AG04449 (cell line): ENCODE measurements at places on chromosomes 16 and 17.

- DNase-seq: no peak
Observed at GRCh38 chr16:88468275-88469129, 15.4 kb downstream of the ZFPM1 start.

- DNase-seq: no peak
Observed at GRCh38 chr16:23651943-23652468, 10.7 kb downstream of the DCTN5 start.

- DNase-seq: no peak
Observed at GRCh38 chr17:64129515-64129764, 504 bp downstream of the ERN1 start.

- no peak for DNase-seq
Observed at GRCh38 chr17:50605429-50605828, 29.3 kb upstream of the ABCC3 start.

- DNase-seq: no peak
Observed at GRCh38 chr16:87611456-87611855, 9.1 kb downstream of the JPH3 start.

- no peak for DNase-seq
Observed at GRCh38 chr16:11329071-11329491, 16.2 kb upstream of the RMI2 start.

DNA sequence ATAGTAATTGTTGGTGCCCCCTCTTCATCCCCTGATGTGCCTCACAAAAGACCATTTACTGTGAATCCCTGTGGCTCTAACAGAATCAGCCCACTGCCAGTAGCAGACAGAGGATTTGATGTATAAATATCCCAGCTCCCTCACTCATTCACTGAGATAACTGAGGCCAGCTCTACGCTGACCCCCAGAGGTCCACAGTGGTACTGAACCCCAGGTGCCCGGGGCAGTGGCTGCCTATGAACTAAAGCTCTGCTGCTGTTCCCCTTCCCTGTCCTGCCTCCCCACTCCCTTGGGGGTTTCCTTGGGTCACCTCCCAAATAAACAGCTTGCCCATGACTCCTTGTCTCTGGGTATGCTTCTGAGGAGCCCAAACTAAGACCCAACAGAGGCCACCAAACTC lies 295.8 kb downstream of the FOXL1 start:
- DNase-seq: no peak

GRCh38 chr16:78805556-78805955 lies 706.1 kb downstream of the WWOX start:
- DNase-seq: no peak

DNA sequence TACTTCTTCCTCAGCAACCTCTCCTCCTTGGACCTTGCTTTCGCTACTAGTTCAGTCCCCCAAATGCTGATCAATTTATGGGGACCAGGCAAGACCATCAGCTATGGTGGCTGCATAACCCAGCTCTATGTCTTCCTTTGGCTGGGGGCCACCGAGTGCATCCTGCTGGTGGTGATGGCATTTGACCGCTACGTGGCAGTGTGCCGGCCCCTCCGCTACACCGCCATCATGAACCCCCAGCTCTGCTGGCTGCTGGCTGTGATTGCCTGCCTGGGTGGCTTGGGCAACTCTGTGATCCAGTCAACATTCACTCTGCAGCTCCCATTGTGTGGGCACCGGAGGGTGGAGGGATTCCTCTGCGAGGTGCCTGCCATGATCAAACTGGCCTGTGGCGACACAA lies 429 bp downstream of the OR2C1 start:
- no peak for DNase-seq
